ENCODE measurements at places on chromosomes 7 and 10.

- no peak for DNase-seq
These were observed 642.4 kb downstream of the TNS3 start for GRCh38 chr7:46939558-46939957.

DNA sequence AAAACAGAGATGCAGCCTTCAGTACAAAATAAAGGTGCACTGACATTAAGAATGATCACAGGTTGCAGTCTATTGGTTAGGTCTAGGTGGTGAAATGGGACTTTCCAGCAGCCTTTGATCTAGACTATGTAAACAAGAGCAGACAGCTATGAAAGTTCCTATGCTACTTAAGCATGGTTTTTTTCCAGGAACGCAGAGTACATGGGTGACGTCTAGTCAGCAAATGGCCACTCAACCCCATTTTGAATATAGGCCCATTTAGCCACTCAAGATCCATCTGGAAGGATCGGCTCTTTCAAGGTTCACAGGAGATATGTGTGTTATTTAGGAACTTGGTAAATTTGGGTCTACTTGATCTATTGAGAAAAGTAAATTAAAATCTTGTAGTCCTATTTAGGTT lies 1424.6 kb upstream of the LRRTM3 start:
- no peak for DNase-seq

DNA sequence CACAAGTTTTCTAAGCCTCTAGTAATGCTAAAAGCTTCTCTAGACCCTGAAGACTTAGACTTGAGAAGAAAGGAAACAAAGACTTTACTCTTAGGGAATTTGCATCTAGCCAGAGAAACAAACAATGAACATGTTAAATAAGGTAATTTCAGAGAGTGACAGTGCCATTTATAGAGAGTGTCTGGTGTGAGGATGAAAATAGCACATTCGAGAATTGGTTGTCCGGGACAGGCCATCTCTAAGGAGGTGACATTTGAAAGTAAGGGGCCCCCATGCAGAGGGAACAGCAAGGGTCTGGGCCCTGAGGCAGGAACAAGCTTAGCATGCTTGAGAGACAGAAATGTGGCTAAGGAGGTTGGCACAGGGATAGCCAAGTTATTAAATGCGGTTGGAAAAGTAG lies 48.1 kb downstream of the ADAM22 start:
- no peak for DNase-seq

GRCh38 chr7:36224934-36225858 lies 72.1 kb downstream of the EEPD1 start:
- no peak for DNase-seq

GRCh38 chr10:30828164-30828563 lies 198.6 kb upstream of the LYZL2 start:
- DNase-seq, result no peak

DNA sequence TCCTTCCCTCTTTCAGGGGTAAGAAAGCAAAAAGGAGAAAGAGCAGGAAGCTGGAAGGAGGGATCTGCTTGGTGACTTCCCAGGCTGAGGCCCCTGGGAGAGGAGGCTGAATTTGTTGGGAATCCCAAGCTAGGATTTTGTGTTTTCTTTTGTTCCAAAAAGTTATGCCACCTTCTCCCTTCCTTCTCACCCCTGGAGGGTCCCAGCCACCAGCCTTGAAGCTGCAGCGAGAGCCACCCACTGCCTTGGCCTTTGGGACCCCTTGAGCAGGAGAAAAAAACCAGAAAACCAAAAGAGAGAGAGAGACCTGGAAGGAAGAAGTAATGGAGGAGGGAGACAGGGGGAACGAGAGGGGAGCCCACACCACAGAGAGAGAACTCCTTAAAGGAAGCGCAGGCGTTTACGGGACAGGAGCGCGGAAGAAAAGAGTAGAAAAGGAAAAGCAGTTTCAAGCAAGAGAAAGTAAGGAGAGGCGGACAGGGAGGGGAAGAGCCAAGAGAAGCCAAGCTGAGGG lies 7.2 kb downstream of the VAX1 start:
- DNase-seq, result no peak

DNA sequence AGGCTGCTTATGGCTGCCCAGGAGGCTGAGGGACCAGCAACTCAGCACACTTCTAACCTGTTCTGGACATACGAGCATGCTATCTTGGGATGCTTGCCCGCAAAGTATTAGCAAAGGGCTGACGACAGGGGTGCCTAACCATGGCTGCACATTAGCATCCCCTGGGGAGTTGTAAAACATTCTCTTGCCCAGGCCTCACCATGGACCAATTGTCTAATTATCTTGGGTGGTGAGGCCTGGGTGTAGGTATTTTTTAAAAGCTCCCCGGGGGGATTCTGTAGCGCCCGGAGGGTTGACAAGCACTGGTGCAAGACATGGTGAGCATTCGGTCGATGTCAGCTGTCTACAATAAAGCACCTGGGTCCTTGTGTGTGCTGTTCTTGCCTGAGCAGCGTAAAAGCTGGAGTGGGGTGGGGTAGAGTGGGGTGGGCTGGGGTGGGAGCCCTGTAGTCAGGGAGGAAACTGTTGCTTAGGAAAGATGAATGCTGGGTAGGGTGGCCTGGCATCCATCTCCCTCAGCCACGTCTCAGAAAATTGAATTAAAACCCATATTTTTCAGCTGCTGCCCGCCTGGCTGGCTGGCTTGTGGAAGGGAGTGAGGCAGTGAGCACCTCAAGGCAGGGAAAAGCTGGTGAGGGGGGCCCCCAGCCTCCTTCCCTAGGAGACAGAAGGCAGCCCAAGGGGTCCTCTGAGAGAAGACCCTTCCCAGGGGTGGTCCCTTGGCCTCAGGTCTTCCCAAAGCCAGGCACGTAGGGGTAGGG lies 2.9 kb upstream of the ADCYAP1R1 start:
- no peak for DNase-seq

- no peak for DNase-seq
These were observed 132.0 kb downstream of the WNT2 start for GRCh38 chr7:117190746-117191435.

DNA sequence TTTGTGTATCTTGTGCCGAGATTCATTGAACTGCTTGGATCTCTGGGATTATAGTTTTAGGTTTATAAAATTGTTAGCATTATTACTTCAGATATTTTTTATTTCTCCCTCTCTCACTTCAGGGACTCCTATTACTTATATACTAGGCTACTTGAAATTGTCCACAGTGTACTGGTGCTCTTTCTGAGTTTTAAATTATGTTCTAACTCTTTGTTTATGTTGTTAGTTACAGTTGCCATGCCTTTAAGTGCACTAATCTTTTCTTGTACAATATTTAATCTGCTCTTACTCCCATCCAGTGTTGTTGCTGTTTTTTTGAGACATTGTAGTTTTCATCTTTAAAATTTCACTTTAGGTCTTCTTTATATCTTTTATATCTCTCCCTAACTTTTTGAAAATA lies 13.1 kb downstream of the PLEKHS1 start:
- DNase-seq, result no peak

DNA sequence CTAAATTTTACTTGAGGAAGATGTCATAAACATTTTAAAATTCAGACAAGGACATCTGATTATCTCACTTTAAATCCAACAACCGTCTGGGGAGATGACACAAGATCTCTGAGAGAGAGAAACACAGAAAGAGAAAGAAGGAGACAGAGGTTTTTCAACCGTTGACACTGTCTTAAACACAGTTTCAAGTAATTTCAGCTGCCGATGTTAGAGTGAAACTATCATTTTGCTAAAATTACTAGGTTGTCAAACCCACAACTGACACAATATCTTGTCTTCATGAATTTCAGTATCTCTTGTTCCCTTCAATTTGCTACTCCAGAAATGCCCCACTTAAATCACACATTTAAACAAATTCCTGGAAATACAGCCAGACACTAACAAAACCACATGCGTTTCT lies 174.8 kb downstream of the RAPGEF5 start:
- DNase-seq, result no peak

DNA sequence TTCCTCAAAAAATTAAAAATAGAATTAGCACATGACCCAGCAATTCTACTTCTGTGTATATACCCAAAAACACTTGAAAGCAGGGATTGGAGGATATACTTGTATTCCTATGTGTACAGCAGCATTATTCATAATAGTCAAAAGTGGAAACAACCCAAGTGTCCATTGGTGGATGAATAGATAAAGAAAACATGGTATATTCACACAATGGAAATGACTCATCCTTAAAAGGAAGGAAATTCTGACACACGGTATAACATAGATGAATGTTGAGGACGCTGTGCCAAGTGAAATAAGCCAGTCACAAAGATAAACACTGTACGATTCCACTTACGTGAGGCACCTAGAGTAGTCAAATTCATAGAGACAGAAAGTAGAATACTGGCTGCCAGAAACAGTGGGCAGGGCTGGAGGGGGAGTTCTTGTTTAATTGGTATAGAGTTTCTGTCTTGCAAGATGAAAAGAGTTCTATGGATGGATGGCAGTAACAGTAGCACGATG lies 26.6 kb upstream of the KAT6B start:
- DNase-seq, result no peak

DNA sequence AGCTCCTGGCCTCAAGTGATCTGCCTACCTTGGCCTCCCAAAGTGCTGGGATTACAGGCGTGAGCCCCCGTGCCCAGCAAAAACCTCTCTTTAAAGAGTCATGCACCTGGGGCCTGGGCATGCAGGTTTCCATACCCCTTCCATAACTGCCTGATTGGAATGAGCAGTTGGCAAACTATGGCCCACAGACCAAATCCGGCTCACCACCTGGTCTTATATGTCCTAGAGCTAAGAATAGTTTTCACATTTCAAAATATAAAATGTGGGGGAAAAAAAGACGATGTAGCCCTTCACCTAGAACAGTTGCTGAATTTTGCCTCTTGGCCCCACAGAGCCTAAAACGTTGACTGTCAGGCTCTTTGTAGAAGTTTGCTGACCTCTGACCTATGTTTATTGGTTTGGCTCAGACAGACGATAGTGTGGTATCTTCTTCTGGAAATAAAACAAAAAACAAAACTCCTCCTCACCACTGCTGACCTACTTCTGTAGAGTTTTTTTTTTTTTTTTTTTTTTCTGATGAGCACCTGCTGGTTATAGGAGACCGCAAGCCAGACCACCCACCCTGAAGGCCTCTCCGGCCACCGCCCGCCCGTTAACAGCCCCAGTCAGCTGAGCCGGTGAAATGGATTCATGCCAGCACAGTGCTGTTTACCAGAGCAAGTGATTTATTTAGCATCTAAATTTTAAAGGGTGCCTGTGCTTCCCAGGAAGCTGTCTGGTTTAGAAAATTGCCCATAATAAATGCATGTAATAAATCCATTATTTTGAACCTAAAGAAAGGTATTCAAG lies 33.5 kb upstream of the SFRP5 start:
- DNase-seq, result no peak

GRCh38 chr10:84344526-84344925 lies 16.1 kb downstream of the CCSER2 start:
- no peak for DNase-seq

- no peak for DNase-seq
These were observed 47.8 kb upstream of the NKX2-3 start for GRCh38 chr10:99484626-99485581.

DNA sequence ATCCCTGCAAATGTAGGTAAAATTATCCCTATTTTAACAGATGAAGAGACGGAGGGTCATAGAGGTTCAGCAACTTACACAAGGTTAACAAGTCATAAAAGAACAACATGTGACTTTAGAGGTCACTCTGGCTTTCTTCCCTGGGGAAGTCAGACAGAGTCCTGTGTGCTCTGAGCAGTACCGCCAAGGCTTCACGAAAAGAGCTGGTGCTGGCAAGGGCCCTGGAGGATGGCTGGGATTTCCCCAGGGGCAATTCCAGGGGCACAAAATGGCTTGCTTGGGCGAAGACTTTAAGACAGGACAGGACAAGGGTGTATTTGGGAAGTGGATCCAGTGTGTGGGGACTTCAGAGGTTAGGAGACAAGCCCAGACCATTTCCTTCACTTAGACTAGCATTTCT lies 144.1 kb downstream of the PIP4K2A start:
- no peak for DNase-seq

DNA sequence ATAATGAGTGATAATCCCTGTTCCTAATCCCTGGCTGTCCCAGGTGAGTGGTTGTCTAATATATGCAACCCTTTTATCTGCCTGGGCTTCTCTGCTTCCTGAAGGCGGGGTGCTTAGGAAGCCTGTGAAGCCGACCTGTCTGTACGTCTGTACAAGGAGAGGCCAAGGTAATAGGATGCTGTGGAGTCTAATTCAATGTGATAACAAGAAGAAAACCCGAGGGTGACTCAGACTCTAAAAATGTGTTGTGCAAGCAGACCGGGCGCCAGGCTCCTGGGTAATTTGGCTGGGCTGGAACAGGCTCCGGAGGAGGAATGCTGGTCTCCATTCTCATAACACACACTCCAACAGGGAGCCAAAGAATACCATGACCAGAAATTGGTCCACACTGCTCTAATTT lies 43.6 kb downstream of the THNSL1 start:
- no peak for DNase-seq

GRCh38 chr10:19874791-19875190 lies 58.6 kb downstream of the PLXDC2 start:
- DNase-seq, result no peak

DNA sequence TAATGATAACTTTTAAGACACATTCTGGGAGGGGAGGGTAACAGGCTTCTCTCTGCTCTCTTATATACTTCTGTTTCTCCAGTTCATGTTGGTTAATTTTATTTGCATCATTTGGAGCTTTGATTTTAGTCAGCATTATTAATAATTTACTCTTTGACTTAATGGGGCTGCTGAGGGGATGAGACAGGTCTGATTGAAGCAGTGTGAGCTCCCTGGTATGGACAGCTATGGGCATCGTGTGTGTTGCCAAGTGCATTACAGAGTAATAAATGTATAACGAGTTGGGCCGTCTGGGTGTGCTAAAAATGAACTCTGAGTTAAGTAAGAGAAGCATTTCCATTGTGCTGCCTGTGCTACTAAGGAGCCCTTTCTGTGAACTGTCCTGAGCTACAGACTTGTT lies 31.7 kb upstream of the IKZF1 start:
- DNase-seq, result no peak

- no peak for DNase-seq
These were observed 147.1 kb upstream of the NRBF2 start for GRCh38 chr10:62985807-62986600.

DNA sequence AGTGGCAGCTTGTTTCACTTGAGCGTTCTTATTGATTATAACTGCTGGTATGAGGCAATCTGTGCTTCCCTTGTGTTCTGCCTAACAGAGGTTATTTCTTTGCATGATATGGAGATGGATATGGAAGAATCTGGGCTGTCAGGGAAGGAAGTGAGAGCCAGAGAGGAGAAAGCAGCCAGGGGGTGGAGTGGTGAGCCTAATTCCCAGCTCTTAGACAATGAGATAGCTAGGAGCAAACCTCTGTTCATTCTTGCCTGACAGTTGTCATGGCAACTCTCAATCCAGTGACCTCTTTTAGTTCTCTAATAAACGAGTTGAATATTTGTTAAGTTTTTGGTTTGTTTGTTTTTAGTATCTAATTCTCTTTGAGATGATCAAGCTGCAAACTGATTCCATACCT lies 214.3 kb downstream of the NRG3 start:
- no peak for DNase-seq

DNA sequence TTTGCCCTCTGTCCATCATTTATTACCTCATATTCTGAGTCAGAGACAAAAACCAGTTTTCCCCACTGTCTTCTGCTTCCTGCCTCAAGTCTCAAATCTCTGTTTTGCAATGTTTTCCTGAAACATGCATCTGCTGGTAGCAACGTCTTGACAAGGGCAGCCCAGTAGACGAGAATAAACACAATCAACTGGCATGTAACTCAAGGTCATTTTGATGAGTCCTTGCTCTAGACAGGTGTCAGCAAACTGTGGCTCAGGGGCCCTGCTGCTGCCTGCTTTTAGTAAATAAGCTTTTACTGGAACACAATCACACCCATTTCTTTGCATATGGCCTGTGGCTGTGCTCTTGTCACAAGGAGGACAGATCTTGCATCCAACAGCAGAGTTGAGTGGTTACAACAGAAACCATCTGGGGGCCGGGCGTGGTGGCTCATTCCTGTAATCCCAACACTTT lies 59.8 kb downstream of the ITIH5 start:
- DNase-seq, result no peak

All from stimulated activated CD4-positive, alpha-beta T cell treated with anti-CD3 and anti-CD28 coated beads, TNF-alpha, amount 100 ng/mL, for 1 hour (primary cell).